Right ventricle myocardium inferior (tissue), 1 donor: ENCODE measurements at places on chromosomes 6 and 20. TPM values are rescaled to one million over a fixed set of nuclear protein-coding genes. Genes with fewer than 3 reads are reported as not detected.

The SNX21 gene
- 22.5 TPM for total RNA-seq

The MICB gene
- 1.5 TPM for total RNA-seq

DNA sequence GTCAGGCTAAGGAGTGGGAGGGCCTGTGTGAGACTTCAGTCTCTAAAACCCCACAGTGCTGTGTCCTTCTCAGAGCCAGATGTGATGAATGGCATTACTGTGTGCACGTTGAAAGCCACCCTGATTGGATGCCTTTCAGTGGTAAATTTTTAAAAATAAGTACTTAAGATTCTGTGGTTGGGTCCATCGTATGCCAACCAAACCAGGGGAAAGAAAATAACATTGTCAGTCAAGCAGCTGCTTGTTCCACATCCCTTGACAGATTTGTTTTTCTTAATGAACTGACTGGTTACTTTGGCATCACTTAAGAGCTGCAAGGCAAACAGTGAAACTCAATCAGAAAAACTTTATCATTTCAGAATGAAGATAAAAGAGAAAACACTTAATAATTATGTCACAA is 334.0 kb upstream of the NT5E start:
- DNase-seq: no peak

DNA sequence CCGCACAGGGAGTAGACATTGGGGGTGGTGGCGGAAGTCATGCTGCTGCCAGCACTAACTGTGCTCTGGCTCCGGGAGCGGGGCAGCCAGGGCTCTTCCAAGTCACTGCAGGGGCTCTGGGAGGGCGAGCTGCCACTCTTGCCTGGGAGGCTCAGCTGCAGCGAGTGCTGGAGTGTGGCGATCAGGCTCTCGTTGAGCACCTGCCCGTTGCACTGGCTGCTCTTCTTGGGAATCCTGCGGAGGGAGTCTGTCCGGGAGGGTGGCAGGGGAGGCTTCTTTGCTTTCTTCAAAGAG is 28.0 kb downstream of the HEBP2 start:
- DNase-seq: peak; percentile 61

GRCh38 chr6:3137057-3137777 is 18.7 kb downstream of the BPHL start:
- no peak for DNase-seq

- DNase-seq: peak; percentile 26
Measured at GRCh38 chr20:45959126-45959525, 12.9 kb downstream of the ZNF335 start.
